Spleen (tissue), 13 donors: ENCODE measurements at places on chromosomes 3 and 15. TPM values are rescaled to one million over a fixed set of nuclear protein-coding genes. Genes with fewer than 3 reads are reported as not detected.

Gene VEPH1
- total RNA-seq = 19.6 TPM

DNA sequence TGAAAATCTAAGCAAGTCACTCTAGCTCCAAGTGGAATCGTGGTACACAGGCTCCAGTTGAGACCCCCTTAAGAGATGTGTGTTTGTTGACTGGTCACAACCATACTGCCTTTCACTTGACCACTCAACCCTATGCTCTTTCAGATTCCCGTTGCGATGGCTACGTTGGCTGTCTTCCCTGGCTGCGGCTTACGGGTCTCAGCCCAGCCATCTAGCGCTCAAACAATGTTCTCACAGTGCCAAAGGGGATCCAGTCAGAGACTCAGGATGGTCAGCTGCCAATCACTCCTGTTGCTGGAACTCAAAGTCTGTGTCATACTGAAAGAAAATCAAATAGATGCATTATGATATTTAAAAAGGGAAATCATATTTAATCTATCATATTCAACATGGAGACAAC, 237.6 kb downstream of the ITPR1 start:
- no peak for DNase-seq

Gene CIDEC
- total RNA-seq = not detected

GRCh38 chr3:100682854-100683760, 26.2 kb upstream of the TFG start:
- DNase-seq = no peak

Gene TRIM42
- total RNA-seq = not detected

Gene NAA50
- total RNA-seq = 100 TPM

DNA sequence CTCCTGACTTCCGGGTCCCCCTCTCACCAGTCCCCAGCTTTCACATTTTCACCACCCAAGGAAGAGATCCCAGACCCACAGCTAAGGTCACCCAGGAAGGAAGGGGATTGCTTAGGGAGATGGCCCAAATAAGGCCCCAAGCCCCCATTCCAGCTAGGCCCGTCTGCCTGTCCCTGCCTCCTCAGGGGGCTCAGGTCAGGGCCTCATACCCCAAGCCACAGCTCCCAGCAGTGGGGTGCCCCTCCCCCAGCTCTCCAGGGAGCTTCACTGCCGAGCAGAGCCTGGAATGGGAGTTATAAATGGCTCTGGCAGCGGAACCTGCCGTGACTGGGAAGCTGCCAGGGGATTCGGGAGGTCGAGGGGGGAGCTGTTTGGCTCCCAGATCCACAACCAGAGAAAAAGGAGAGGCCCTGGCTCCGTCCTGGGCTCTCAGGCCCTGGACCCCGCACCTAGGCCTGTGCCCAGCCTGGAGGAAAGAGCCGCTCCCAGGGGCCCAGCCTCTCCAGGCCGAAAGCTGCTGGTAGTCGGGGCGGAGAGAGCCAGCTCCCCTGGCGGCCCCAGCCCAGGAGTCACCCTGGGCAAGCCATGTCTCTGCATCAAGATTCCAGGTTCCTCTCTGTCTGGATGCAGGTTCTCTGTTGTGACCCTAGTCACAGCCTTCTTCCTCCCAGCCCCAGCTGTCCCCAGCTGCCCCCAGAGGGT, 550 bp downstream of the CCDC9B start:
- DNase-seq = no peak

DNA sequence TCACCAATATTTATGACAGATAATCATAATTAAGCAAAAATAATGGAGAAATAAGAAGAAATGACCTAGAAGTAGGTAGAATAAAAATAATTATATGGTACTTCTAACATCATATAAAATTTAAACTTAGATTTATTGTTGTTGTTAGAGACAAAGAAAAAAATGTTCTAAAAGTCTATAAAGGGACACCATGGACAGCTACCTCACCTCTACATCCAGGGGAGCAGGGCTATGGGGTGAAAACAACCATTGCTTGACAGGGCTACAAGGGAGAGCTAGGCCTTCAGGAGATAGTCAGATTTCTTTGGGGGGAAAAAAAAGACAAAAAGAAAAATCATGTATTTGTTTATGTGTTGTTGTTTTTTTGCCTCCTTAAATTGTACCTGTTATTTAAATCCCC, 841.9 kb downstream of the VGLL3 start:
- DNase-seq = no peak

Gene OR5K2
- total RNA-seq = not detected

DNA sequence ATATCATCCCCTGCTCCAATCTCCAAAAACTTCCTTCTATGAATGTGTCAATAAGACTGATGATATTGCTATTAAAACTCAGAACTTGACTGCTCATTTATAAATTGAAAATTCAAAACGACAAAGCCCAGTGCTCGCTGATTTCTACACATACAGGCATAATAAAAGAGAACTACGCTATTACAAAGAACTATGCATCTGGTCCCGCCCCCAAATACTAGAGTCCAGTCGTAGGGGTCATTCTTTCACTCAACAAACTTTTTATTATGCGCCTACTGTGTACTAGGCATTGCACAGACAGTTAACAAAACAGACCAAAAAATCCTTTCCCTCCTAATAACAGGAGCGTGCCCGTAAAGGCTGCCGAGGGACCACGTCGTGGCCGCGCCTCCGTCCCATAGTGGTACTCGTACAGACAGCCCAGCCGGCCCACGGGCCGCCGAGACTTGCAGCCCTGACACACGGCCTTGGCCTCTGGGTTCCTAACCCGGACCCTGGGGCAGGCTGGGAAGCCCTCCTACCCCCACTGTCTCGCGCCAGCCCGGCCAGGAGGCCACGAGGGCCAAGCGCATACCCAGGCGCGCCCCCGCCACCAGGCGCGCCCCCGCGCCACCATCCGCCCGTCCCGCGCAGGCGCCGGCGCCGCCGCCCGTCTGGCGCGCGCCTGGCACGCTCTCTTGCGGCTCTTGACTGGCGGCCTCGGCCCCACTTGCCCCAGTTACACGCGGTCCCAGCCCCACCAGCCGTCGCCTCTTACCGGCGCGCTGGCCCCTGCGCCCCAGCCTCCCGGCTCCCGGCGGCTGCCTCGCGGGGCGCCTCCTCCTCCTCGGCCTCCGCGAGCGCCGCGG, 757 bp downstream of the AVEN start:
- DNase-seq = peak; percentile 94

GRCh38 chr3:131306242-131306641, 75.3 kb upstream of the NUDT16 start:
- no peak for DNase-seq

DNA sequence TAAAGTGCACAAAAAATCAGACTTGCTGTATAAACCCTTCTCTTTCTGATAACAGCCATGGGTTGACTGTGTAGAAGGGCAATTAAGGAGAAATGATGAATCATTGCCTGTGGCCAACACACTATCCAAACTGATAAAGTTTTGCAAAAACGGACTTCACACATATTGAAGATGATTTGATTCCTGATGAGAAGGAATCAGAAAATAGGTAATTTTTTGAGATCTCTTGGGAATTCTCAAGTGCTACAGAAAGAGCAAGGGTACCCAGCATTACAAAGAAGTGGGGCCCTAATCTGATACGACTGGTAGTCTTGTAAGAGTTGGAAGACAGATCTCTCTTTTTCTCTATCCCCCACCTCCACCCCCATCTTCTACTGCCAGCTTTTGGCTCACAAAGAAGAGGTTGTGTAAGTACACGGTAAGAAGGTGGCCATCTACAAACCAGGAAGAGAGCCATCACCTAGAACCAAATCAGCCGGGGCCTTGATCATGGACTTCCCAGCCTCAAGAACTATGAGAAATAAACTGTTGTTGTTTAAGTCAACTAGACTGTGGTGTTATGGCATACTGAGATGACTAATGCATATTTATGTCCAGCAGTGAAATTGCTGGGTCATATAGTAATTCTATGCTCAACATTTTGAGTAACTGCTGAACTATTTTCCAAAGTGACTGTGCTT, 254.7 kb downstream of the EDEM1 start:
- no peak for DNase-seq

GRCh38 chr15:42118650-42119445, 24.5 kb upstream of the PLA2G4D start:
- DNase-seq = no peak

Gene HYAL1
- 111 TPM for total RNA-seq

Gene CLRN1
- not detected for total RNA-seq

- DNase-seq = no peak
These were observed 587 bp downstream of the PIGX start for GRCh38 chr3:196712514-196713413.

DNA sequence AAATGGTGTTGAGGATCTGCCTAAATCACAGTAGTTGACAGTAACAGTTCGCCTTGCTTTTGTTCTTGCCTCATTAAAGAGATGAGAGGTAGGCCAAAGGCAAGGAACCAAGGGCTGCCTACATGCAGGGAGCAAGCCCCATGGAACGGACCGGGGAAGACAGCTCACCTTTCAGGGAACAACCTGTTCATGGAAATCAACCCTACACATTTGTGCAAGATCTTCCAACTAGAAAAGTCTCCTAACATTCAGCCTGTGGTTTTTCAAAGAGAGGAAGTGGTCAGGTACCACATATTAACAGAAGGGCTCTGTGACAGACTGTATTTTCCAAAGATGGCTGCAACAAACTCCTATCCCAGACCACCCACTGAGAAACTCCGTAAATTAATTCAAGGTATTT, 1031.8 kb upstream of the NR2F2 start:
- no peak for DNase-seq

Gene GOLGA8S
- total RNA-seq = 0.70 TPM

Gene FAM107A
- 9.6 TPM for total RNA-seq

DNA sequence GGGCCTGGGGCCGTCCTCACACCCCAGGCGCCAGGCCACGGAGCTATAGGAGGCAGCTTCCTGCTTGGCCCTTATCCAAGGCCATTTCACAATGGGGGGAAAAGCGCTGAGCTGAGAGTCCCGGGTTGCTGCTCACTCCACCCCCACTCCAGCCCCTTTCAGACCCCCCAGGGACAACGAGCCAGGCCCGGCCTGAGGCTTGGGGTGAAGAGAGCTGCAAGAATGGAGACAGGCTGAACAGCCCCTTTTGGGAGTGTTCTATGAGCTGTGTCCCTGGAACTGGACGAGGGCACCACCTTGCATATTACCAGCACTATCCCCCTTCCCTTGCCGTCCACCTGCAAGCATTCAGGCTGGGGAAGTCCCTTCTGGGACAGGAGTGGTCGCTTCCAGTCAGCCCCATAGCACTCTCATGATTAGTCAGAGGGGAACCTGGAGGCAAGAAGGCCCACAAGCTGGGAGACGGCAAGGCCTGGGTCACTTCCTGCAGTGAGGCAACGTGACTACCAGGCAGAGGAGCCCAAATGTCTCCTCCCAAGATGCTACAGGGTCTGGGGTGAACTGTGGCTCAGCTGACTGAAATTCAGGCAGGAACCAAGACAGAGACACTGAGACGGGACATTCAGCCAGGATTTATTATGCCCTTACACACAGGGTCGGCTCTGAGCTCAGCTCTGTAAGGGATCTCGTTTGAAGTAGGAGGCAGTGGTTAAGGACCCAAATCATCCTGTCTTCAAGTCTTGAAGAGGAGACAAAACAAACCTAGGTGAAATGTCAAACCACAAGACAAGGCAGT, 8.6 kb upstream of the SRP14 start:
- peak; percentile 87 for DNase-seq

DNA sequence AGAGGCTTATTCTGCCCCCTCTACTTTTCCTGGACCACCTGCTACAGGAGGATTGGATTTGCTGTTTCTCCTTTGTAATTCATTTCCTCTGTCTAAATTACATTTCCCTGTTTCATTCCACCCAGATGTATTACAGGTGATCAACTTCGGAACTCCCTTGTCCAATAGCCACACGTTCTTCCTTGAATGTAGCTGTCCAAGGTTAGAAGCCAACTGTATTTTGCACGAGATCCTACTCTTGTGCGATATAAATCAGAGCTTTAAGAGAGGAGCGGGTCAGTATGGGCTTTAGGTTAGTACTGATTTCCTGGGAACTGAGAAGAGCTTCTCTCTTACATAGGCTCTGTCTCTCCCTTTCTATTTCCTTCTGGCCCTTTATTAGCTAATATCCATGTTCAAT, 20.5 kb downstream of the GJD2 start:
- DNase-seq = no peak

- DNase-seq = no peak
These were observed 52.1 kb downstream of the DAPK2 start for GRCh38 chr15:63994073-63994600.

Gene BNC1
- total RNA-seq = not detected

Gene ACVR2B
- total RNA-seq = 7.3 TPM

DNA sequence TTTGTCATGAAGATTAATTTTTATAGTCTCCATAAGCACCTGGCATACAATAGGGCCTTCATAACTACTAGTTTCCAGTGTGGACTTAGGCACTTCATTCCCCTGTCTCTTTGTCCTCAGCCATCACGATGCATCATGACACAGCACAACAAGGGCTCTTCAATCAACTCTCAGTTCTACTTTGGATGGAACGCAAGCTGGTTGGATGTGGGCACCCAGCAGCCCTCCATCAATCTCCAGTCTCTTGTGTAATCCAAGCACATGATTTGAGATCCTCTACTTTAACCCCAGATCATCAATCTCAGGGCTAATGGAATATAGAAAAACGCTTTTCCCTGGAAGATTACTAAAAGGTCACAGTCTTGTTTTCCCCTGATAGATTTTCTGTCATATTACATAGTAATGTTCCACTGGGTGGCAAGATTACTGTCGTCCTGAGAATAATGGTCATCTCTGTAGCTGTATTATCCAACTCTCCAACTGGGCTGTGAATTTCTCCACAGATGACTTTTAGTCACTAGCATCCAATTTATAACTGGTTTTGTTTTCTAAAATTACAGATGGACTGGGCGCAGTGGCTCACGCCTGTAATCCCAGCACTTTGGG, 22.9 kb upstream of the CHRNA7 start:
- DNase-seq = no peak

DNA sequence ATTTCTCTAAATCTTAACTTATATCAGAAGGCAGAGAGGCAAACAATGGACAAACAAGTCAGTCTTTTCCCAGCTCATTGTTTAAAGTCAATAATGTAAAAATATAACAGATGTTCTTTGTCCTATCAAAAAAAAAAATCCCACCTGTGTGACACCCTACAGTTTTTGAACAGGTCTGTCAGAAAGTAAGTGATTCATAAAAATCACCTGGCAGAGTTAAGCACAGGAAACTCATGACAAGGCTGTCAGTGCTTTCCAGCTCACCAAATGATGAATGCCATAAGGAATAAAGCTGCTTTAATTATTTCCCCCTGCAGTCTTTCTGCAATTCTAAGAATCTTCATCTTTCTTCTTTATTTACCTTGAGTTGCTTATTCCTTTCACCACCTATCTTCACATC, 30.3 kb downstream of the ROBO1 start:
- no peak for DNase-seq
